ENCODE measurements at places on chromosomes 1 and 21.
A peak's percentile ranks its signal among the peaks of the same experiment; 100 is the strongest.

GRCh38 chr1:152880316-152880715 lies 2.2 kb downstream of the SMCP start:
- H3K4me3 ChIP-seq, result no peak overlapping the region
- H3K27me3 ChIP-seq, result no peaks in the 10 kb centered on the region
- no peaks in the 10 kb centered on the region for H3K36me3 ChIP-seq

DNA sequence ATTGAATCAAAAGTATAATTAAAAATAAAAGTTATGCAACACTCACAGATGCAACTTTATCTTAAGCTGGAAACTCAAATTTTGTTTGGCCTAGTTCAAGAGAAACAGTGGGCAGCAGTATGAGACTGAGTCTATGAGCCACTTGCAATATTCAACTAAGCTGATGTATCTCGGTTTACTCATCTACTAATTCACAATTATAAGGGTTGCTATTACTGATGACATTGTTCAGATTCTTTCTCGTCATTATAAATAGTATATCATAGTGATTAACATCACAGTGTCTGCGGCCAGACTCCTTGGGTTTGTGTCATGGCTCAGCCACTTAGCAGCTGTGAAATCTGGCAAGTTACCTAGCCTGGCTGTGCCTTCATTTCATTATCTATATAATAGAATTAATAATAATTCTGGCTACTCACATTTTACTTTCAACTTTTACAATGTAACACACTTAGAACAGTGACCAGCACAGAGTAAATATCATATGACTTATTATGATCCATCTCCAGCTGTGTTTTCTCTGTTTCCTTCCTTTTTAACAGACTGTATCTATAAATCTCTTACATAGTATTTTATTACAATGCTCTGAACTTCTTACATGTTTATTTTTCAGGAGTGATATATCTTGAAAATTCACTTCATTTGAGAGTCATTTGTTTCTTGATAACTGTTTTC lies 194.3 kb upstream of the RGS18 start:
- no peak overlapping the region for H3K4me3 ChIP-seq
- no peak for DNase-seq
- H3K4me1 ChIP-seq, result no peaks in the 10 kb centered on the region
- no peak overlapping the region for H3K27ac ChIP-seq
- H3K27me3 ChIP-seq, result no peaks in the 10 kb centered on the region
- no peaks in the 10 kb centered on the region for H3K36me3 ChIP-seq

- H3K4me1 ChIP-seq, result no peaks in the 10 kb centered on the region
- no peak overlapping the region for H3K4me3 ChIP-seq
- DNase-seq, result no peak
- H3K36me3 ChIP-seq, result no peaks in the 10 kb centered on the region
These were observed 14.2 kb upstream of the EFNA1 start for GRCh38 chr1:155113450-155113980.

DNA sequence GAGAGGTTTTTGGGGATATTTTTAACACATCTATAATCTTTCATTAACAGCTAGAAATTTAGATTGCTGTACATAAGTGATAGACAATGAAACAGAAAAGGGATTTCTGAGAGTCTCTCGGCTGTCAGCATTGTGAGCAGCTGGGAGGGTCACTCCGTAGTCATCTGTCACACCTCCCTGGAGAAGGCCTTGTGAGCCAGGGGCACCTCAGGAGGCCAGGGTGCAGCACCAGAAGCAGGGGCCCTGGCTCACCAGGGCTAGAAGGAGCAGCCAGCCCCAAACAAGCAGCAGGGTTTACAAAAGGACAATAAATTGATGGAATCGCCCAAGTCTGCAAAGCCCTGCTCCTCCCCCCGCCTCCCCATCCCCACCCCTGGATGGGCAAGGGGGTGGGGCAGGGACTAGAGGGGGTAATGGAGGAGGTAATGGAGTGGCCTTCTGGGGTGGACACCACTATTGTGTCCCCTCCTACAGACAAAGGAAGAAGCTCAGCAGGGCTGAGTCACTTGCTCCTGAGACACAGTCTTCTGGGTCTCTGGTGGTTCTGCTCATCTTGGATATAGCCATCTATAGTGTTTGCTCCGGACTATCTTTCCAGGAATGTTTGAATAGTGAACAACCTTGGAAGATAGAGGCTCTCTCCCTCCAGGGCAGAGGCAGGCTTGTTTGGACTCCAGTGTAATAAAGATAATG lies 263.4 kb downstream of the NPHP4 start:
- H3K4me3 ChIP-seq, result no peak overlapping the region
- DNase-seq, result no peak
- no peaks in the 10 kb centered on the region for H3K4me1 ChIP-seq
- H3K36me3 ChIP-seq, result no peaks in the 10 kb centered on the region
- H3K27me3 ChIP-seq, result no peaks in the 10 kb centered on the region
- H3K27ac ChIP-seq, result no peak overlapping the region

GRCh38 chr1:232906441-232906840 lies 44.0 kb upstream of the NTPCR start:
- H3K36me3 ChIP-seq, result no peaks in the 10 kb centered on the region
- DNase-seq, result no peak
- H3K4me3 ChIP-seq, result no peak overlapping the region
- H3K4me1 ChIP-seq, result peaks cover 5% of the 10 kb centered on the region
- no peaks in the 10 kb centered on the region for H3K27me3 ChIP-seq

- no peaks in the 10 kb centered on the region for H3K36me3 ChIP-seq
- H3K27ac ChIP-seq, result peak overlapping the region; percentile 36
- H3K4me1 ChIP-seq, result peaks cover 14% of the 10 kb centered on the region
These were observed 8.8 kb downstream of the ADCY10 start for GRCh38 chr1:167905182-167905581.

DNA sequence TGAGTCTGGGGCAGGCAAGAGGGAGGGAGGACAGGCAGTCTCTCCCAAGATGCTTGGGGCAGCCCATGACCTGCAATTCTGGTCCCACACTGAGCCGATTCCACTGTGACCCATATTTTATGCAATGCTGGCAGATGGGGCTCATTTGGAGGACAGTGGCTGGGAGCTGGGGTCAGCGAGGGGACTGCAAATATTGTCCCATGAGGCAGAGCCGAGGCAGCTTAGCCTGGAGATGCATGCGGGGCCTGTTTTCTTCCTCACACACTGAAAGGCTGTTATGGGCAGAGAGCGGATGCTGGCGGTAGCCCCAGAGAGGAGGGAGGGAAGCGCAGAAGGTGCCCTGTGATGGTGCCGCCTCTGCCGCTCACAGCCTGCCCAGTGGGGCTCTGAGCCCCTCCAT lies 128.5 kb upstream of the POU3F1 start:
- H3K27me3 ChIP-seq, result no peaks in the 10 kb centered on the region
- no peaks in the 10 kb centered on the region for H3K4me1 ChIP-seq
- no peak overlapping the region for H3K4me3 ChIP-seq
- H3K36me3 ChIP-seq, result no peaks in the 10 kb centered on the region

GRCh38 chr1:218421531-218421930 lies 76.4 kb downstream of the TGFB2 start:
- no peaks in the 10 kb centered on the region for H3K36me3 ChIP-seq
- peak; percentile 25 for DNase-seq
- no peaks in the 10 kb centered on the region for H3K27me3 ChIP-seq
- no peak overlapping the region for H3K4me3 ChIP-seq

- H3K27me3 ChIP-seq, result no peaks in the 10 kb centered on the region
- H3K4me3 ChIP-seq, result no peak overlapping the region
- no peaks in the 10 kb centered on the region for H3K36me3 ChIP-seq
- peak; percentile 7 for DNase-seq
- no peak overlapping the region for H3K27ac ChIP-seq
These were observed 480.0 kb upstream of the PKN2 start for GRCh38 chr1:88204111-88204510.

DNA sequence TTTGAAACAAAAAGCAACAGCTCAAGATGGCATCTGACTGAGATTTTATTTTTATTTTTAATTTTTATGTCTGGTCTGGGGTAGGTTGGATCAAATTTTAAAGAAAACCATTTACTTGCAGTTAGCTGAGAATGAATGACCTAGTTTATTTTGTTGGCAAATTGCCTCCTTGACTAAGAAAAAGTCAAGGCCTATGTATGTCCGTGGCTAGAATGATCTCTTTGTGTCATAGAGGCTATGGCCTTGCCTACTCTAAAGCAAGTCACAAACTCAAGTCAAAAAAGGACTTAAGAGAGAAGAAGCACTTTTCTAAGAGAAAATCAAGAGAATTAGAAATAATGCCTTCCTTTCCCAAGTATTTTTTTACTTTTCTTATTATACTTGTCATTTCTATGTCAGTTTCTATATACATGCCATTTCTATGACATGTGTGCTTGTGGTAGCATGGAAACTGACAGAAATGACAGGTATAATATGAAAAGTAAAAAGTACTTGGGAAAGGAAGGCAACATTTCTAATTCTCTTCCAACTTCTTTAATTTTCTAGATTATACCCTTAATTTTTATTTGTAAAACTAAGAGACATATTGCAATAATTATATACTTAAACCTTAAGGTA lies 136.7 kb downstream of the CENPF start:
- no peak overlapping the region for H3K4me3 ChIP-seq
- H3K4me1 ChIP-seq, result no peaks in the 10 kb centered on the region
- H3K36me3 ChIP-seq, result no peaks in the 10 kb centered on the region
- no peak overlapping the region for H3K27ac ChIP-seq
- DNase-seq, result peak; percentile 5

DNA sequence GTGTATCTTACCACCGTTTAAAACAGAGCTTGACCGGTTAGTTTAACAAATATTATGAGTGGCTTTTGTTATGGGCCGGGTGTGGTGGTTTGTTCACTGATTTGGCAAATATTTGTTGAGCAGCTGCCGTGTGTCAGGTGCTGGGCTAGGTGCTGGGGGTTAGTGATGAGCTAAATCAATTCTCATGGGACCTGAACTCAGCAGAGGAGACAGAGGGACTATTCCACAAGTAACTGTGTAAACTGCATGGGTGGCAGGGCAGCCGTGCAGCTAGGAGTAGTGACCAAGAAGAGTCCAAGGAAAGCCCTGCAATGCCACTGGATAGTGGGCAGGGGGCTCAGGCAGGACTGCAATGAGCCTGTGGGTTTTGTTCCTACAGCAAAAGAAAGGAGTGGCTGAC lies 11.2 kb upstream of the C2CD2 start:
- no peaks in the 10 kb centered on the region for H3K36me3 ChIP-seq
- H3K27me3 ChIP-seq, result no peaks in the 10 kb centered on the region
- H3K27ac ChIP-seq, result no peak overlapping the region
- DNase-seq, result no peak
- H3K4me3 ChIP-seq, result no peak overlapping the region
- no peaks in the 10 kb centered on the region for H3K4me1 ChIP-seq

GRCh38 chr1:150566589-150567340 lies 12.6 kb downstream of the MCL1 start:
- H3K36me3 ChIP-seq, result peaks cover 10% of the 10 kb centered on the region
- no peak overlapping the region for H3K4me3 ChIP-seq
- peak overlapping the region; percentile 100 for H3K27ac ChIP-seq
- H3K4me1 ChIP-seq, result peaks cover 80% of the 10 kb centered on the region

- no peaks in the 10 kb centered on the region for H3K27me3 ChIP-seq
- no peaks in the 10 kb centered on the region for H3K36me3 ChIP-seq
- no peak overlapping the region for H3K4me3 ChIP-seq
These were observed 52.3 kb upstream of the DNAJC6 start for GRCh38 chr1:65256860-65257708.

DNA sequence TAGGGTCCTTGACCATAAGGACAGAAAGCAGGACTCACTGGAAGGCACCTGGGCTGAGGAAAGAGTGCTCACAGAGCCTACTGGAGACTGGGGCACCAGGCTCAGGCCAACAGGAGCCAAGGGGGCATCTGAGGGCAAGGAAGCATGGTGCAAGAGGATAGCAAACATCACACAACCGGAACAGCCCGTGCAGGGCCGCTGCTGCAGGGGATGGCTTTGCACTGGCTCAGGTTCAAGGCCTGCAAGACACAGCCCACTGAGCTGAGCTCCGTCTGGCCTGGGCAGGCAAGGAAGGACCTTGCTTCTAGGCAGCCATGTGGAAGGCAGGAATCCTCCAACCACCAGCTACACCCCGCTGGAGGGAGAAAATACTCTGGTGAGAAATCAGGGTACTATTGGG lies 59.8 kb upstream of the KIF26B start:
- H3K4me3 ChIP-seq, result no peak overlapping the region
- peaks cover 22% of the 10 kb centered on the region for H3K4me1 ChIP-seq
- no peak overlapping the region for H3K27ac ChIP-seq
- no peaks in the 10 kb centered on the region for H3K36me3 ChIP-seq
- H3K27me3 ChIP-seq, result no peaks in the 10 kb centered on the region
- DNase-seq, result no peak

- no peak overlapping the region for H3K27ac ChIP-seq
- no peak overlapping the region for H3K4me3 ChIP-seq
- H3K27me3 ChIP-seq, result no peaks in the 10 kb centered on the region
- peak; percentile 7 for DNase-seq
These were observed 46.7 kb downstream of the SMYD3 start for GRCh38 chr1:246460406-246460805.

- no peaks in the 10 kb centered on the region for H3K36me3 ChIP-seq
- no peaks in the 10 kb centered on the region for H3K27me3 ChIP-seq
- peak overlapping the region; percentile 68 for H3K4me3 ChIP-seq
- no peak overlapping the region for H3K27ac ChIP-seq
- DNase-seq, result peak; percentile 45
These were observed 6.0 kb downstream of the PLEKHG5 start for GRCh38 chr1:6485168-6486101.

- peak; percentile 51 for DNase-seq
- peak overlapping the region; percentile 72 for H3K4me3 ChIP-seq
- no peaks in the 10 kb centered on the region for H3K27me3 ChIP-seq
- H3K27ac ChIP-seq, result peak overlapping the region; percentile 72
These were observed 786 bp upstream of the CTSK start for GRCh38 chr1:150808846-150809245.

DNA sequence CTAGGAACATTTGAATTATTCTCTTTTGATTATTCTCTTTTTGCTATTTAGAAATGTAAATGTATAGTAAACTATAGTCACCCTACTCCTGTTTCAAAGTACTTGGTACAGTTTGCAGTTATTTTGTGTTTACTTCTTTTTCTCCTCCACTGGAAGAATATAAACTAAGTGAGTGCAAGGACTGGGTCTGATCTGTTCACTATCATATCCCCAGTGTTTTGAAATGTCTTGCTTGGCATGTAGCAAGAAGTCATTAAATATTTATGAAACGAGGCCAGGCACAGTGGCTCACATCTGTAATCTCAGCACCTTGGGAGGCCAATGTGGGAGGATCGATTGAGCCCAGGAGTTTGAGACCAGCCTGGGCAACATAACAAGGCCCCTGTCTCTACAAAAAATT lies 35.8 kb upstream of the PODN start:
- H3K27ac ChIP-seq, result 0 out of 2 replicates have a peak overlapping the region, but pooled peaks have one; percentile 65
- H3K27me3 ChIP-seq, result no peaks in the 10 kb centered on the region
- peaks cover 17% of the 10 kb centered on the region for H3K4me1 ChIP-seq
- 0 out of 2 replicates have a peak, but pooled peaks cover 11% of the 10 kb centered on the region for H3K36me3 ChIP-seq
- DNase-seq, result no peak

GRCh38 chr1:3456449-3456963 lies 2.0 kb downstream of the ARHGEF16 start:
- no peak overlapping the region for H3K27ac ChIP-seq
- DNase-seq, result no peak
- H3K27me3 ChIP-seq, result peaks cover 26% of the 10 kb centered on the region
- H3K4me1 ChIP-seq, result no peaks in the 10 kb centered on the region
- H3K4me3 ChIP-seq, result no peak overlapping the region

- H3K27ac ChIP-seq, result no peak overlapping the region
- H3K4me1 ChIP-seq, result no peaks in the 10 kb centered on the region
- no peak for DNase-seq
- no peak overlapping the region for H3K4me3 ChIP-seq
- no peaks in the 10 kb centered on the region for H3K27me3 ChIP-seq
These were observed 140.8 kb downstream of the MRPL39 start for GRCh38 chr21:25466470-25466869.

- no peak overlapping the region for H3K27ac ChIP-seq
- DNase-seq, result no peak
- no peak overlapping the region for H3K4me3 ChIP-seq
- no peaks in the 10 kb centered on the region for H3K27me3 ChIP-seq
These were observed 4.3 kb downstream of the AGRN start for GRCh38 chr1:1024149-1024770.

- H3K36me3 ChIP-seq, result no peaks in the 10 kb centered on the region
- H3K4me3 ChIP-seq, result no peak overlapping the region
- DNase-seq, result no peak
These were observed 83.2 kb downstream of the BCAR3 start for GRCh38 chr1:93598396-93598795.
